Uterus (tissue), 4 donors: ENCODE measurements at places on chromosomes 13 and 19.

DNA sequence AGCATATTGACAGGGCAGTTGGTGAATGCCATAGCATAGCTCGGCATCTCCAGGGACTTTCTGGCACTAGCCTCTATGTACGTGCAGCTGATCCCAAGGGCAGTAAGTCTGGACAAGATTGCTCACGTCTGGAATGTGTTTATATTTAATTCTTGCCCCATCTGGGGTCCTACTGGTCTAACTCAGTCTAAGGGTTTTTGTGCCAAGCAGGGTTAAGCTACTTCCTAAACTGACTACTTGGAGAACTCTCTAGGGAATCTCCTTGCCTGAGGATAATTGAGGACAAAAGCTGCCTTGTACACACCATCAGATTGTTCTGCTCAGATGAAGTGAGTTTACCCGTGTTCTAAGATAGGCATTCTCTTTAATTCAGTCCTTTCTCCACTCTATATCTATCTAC, 358.1 kb downstream of the MYO16 start:
- H3K27ac ChIP-seq: no peak overlapping the region
- no peaks in the 10 kb centered on the region for H3K27me3 ChIP-seq
- H3K4me1 ChIP-seq: no peaks in the 10 kb centered on the region
- H3K36me3 ChIP-seq: no peaks in the 10 kb centered on the region
- no peak overlapping the region for H3K4me3 ChIP-seq

GRCh38 chr19:15299568-15300409, 32.5 kb downstream of the BRD4 start:
- no peak overlapping the region for H3K27ac ChIP-seq
- no peak overlapping the region for H3K4me3 ChIP-seq
- DNase-seq: no peak
- no peaks in the 10 kb centered on the region for H3K27me3 ChIP-seq

GRCh38 chr13:31625115-31625514, 114.2 kb upstream of the RXFP2 start:
- no peak for DNase-seq
- H3K27ac ChIP-seq: no peak overlapping the region
- H3K27me3 ChIP-seq: no peaks in the 10 kb centered on the region
- no peaks in the 10 kb centered on the region for H3K36me3 ChIP-seq
- H3K4me3 ChIP-seq: no peak overlapping the region

DNA sequence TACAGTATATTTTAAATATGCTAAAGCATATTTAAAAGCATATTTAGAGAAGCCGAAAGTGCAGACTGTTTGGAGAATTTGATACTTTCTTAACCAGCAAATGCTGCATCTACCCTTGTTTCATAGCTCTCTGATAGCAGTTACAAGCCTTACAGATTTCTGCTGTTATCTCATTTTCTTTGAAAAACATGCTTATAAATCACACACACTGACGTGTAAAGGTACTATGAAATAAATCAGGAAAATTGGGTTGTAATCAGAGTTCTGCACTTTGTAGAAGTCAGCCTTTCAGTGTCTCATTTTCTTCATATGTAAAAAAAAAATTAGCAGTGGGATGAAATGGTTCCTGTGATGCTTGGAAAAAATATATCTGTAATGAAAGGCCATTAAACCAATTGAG, 1432.4 kb upstream of the ATXN8OS start:
- H3K4me1 ChIP-seq: no peaks in the 10 kb centered on the region
- no peaks in the 10 kb centered on the region for H3K27me3 ChIP-seq
- H3K27ac ChIP-seq: no peak overlapping the region
- no peaks in the 10 kb centered on the region for H3K36me3 ChIP-seq
- H3K4me3 ChIP-seq: no peak overlapping the region

DNA sequence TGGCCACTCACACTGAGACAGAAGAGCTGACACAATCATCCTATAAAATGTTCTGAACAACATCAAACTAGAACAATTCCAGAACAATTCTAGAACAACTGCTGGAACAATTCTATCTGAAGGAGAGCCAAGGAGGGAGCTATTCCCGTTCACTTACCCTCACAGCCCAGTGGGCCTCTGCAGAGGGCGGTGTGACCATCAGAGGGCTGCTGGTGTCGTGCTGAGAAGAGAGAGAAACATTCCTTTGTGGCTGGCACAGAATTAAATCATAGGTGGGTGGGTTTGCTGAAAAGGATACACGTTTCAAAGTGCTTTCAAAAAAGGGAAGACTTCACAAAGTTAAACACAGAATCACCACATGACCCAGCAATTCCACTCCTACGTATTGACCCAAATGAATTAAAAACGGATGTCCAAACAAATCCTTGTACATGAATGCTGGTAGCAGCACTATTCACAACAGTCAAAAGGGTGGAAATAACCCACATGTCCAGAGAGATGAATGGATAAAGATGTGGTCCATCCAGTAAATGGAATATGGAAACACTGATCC, 34.9 kb downstream of the EPS15L1 start:
- H3K27ac ChIP-seq: peak overlapping the region; percentile 77
- H3K4me1 ChIP-seq: peaks cover 3% of the 10 kb centered on the region
- H3K36me3 ChIP-seq: no peaks in the 10 kb centered on the region
- no peak for DNase-seq
- no peaks in the 10 kb centered on the region for H3K27me3 ChIP-seq

DNA sequence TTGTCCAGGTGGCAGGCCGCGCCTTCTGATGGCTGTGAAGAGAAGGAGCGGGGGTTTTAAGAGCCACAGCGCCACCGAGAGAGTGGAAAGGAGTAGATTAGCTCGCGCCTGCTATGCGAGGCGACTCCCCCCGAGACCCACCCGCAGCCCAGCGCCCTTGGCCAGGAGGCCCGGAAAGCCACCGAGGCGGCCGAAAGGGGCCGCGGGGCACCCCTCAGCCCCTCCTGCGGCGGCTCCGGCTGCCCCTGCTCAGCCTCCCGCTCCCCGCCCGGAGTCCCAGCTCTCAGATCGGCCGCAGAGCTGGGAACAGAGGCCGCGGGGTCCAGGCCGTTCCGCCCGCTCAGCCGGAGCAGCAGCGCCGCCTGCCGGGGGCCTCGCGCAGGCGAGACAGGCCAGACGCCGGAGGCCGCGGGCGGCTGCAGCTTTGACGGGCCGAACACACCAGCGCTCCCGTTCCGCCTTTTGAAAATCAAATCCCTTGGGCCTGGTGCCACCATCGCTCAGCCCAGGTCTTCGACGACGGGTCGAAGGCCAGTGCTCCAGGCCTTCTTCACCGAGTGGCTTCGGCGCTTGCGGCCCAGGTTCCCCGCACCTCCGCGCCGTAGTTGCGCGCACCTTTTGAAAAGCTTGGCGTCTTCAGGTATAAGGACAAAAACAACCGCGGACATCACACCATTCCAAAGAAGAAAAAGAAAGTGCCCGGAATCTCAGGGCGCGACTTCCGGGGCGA, 15.3 kb downstream of the CDX2 start:
- no peak overlapping the region for H3K27ac ChIP-seq
- no peaks in the 10 kb centered on the region for H3K36me3 ChIP-seq
- peak; percentile 56 for DNase-seq
- H3K4me3 ChIP-seq: peak overlapping the region; percentile 6
